ENCODE measurements at places on chromosomes 4 and X. TPM values are rescaled to one million over a fixed set of nuclear protein-coding genes. Genes with fewer than 3 reads are reported as not detected.
A peak's percentile ranks its signal among the peaks of the same experiment; 100 is the strongest.

The CNKSR2 gene
- 9.6 TPM for total RNA-seq

The SPCS3 gene
- 165 TPM for total RNA-seq

The SRD5A3 gene
- 39.7 TPM for total RNA-seq

The GAGE12J gene
- not detected for total RNA-seq

The FAM199X gene
- 8.1 TPM for total RNA-seq

- DNase-seq = no peak
Observed at GRCh38 chr4:82648356-82648755, 86.6 kb upstream of the TMEM150C start.

GRCh38 chr4:99885063-99885664 is 9.1 kb downstream of the LAMTOR3 start:
- DNase-seq = no peak

- no peak for DNase-seq
Observed at GRCh38 chr4:47852136-47852535, 14.3 kb upstream of the CORIN start.

GRCh38 chr4:153220682-153221395 is 16.6 kb downstream of the TRIM2 start:
- no peak for DNase-seq

GRCh38 chrX:9539605-9540387 is 74.9 kb downstream of the TBL1X start:
- no peak for DNase-seq

- no peak for DNase-seq
Observed at GRCh38 chrX:7190157-7190556, 42.2 kb upstream of the PUDP start.

- DNase-seq = no peak
Observed at GRCh38 chr4:55611358-55612059, 19.5 kb upstream of the PDCL2 start.

DNA sequence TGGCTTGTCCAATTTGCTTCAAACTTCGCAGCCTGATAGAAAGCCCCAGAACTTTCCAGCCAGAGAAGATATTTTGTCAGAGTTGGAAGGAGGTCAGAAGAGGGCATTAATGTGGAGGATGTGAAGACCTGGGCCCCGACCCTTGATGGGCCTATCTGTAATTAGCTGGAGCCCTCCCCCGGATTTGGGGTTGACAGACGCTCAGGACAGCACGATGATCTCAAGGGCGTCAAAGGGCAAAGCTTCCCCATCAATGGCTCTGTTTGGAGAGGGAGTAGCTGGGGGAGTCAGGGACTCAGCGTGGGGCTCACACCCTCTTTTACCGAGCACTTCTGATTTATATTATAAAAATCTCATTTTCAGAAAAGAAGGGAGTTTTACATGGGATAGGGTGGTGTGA is 59.0 kb upstream of the PPP2R3B start:
- no peak for DNase-seq

DNA sequence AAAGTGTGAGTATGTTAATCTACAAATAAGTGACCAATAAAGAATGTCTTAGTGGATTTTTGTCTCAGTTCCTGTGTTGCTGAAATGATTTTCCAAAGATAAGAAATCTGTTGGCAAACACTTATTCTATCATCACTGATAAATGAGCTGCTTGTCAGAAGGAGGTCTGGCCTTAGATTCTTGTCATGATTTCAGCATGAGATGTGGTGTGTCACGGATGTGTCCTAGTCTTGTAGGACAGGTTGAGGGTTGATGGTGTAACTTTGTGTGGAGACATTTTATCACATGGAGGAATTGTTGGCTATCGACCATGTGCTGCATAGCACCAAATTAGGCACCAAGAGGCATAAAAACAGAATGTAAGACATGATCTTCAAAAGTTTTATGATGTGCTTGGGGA is 31.8 kb upstream of the LIMCH1 start:
- DNase-seq = no peak

- peak; percentile 34 for DNase-seq
Observed at GRCh38 chr4:153222707-153223426, 18.6 kb downstream of the TRIM2 start.

GRCh38 chr4:40607221-40607620 is 22.4 kb downstream of the RBM47 start:
- DNase-seq = no peak

DNA sequence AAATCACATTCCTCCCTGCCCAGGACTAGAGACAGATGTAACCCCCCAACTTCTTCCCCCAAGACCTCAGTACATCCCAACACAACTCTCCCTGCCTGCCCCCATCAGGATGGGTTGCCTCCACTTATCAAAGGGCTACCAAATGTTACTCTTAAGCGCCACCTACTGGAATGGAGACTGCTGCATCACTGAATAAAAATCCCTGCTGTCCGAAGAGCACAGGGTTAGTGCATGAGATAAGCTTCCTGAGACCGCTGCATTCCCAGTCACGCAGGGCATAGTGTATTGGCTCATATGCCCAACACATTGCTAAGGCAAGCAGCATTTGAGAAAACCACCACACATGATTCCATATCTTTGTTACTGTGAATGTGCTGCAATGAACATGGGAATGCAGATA is 544.5 kb downstream of the PPP4R3C start:
- no peak for DNase-seq

- no peak for DNase-seq
Observed at GRCh38 chr4:176052744-176053143, 12.9 kb upstream of the WDR17 start.

DNA sequence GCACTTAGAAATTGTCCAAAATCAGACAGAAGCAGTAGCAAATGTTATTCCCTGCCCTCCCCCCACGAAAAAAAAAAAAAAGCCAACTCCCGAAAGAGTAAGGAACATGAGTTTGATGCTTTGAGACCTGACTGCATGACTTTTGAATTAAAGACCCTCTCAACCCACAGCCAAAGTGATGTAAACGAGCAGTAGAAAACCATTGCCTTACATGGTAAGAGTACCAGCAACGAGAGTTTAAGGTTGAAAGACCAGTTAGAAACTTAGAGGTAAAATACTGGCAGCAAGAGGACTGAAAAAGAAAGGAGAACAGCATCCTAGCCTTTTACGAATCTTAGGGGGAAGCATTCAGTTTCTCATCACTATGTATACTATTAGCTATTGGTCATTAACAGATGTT is 10.0 kb upstream of the ANXA10 start:
- DNase-seq = no peak

- no peak for DNase-seq
Observed at GRCh38 chr4:140718241-140718952, 37.8 kb downstream of the TBC1D9 start.

DNA sequence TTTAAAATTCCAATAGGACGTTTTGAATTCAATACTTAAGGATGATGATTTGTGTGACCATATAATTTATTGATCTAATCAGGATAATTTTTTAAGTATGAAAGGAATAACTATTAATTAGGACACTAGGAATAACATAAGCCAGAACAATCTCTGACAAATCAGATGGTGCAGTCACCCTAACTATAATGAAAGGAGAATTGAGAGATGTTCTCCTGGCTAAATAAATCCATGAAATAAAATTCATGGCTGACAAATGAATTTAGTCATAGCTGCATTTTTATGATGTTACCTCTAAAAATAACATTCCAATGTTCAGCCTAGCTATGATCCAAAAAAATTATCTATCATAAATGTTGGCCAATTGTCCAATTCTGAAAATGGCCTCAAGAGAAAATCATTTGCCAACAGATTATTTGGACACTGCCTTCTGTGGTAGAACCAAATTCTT is 190.6 kb upstream of the NEIL3 start:
- no peak for DNase-seq

Measured in activated naive CD8-positive, alpha-beta T cell treated with anti-CD3 and anti-CD28 coated beads for 36 hours (primary cell).